Muscle of arm (tissue), 14 donors: ENCODE measurements at places on chromosomes 7 and 10.

- DNase-seq, result no peak
These were observed 15.7 kb downstream of the PRKCQ start for GRCh38 chr10:6564367-6564766.

DNA sequence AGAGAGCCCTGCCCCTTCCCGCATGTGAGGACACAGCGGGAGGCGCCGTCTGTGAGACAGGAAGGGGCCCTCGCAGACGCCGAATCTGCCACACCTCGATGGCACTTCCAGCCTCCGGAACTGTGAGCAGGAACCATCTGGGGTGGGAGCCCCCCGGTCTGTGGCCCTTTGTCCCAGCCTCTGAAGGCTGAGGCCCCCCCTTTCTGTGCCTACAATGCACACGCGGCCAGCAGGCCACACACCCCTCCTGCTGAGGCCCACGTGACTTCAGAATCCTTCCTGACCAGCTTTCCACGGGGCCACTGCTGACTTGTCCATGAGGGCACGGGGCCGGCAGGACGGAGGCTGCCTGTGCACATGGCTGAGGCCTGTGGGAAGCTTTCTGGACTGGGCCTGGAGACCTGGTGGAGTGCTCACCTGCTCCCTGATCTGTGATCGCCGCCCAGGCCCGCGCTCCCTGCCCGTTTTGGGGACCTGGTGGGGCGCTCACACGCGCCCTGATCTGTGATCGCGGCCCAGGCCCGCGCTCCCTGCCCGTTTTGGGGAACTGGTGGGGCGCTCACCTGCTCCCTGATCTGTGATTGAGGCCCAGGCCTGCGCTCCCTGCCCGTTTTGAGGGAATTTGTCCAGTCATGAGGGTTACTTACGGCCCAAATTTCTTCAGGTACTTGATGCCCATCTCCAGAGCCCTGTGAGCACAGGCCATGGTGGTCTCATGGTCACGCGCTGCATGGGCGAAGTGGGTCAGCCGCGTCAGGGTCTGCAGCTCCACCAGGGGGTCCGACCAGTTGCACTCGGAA lies 34.3 kb downstream of the CFAP46 start:
- DNase-seq, result no peak

DNA sequence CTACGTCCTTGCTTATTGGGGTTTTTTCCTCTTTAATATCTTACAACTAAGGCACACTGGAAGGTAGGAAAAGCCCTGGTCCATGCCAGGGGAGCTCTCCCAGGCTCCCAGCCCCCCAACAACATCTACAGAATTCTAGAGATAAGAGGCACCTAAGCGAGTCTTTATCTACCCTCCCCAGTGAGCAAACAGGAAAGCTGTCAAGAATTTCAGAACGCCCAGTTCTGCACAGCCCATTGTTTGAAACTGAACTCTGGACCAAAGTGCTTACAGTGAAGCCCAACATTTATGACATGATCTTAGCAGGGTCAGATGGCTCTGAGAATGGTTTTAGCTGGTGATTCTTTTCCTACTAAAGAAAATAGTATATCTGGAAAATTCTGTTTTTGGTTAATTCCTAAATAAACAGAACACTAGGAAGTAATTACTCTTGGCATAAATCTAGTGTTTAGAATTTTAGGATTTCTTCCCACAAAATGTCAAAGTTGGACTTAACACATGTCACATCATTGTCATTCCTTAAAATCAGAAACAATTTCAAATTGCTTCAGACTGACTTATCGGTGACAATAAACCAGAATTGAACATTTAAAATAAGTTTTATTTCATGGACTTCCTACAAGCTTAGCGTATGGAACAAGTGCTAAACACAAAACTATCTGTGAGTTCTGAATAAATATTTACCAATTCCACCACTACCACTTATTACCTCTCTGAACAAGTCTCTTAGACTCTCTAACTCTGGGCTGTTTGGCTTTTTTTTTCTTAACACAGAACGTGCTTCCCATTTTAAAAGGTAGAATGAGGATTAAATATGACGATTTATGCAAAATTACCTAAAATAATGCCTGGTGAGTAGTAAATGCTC lies 31.3 kb upstream of the RNF32 start:
- no peak for DNase-seq

- peak; percentile 53 for DNase-seq
These were observed 352.2 kb downstream of the TFEC start for GRCh38 chr7:115678086-115678982.

DNA sequence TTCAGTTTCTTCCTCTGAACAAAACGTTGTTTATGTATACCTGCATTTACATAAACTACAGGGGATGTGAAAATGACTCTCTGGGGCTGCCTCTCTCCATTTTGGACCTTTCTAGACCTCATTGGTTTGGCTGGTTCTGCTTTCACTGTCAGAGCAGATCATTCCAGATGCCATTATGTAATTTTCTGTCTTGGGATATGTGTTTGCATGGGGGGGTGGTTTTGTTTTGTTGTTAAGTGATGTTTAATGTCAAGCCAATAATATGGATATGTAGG lies 172.4 kb downstream of the LRRC4 start:
- DNase-seq, result no peak
